ENCODE measurements at places on chromosomes 13 and 19. TPM values are rescaled to one million over a fixed set of nuclear protein-coding genes. Genes with fewer than 3 reads are reported as not detected.

Gene LGALS14
- total RNA-seq: not detected

Gene AZU1
- not detected for total RNA-seq

Gene KRTDAP
- not detected for total RNA-seq

Gene JUNB
- 52.5 TPM for total RNA-seq

Gene NDUFA7
- 90.4 TPM for total RNA-seq

Gene PODNL1
- total RNA-seq: 3.2 TPM

DNA sequence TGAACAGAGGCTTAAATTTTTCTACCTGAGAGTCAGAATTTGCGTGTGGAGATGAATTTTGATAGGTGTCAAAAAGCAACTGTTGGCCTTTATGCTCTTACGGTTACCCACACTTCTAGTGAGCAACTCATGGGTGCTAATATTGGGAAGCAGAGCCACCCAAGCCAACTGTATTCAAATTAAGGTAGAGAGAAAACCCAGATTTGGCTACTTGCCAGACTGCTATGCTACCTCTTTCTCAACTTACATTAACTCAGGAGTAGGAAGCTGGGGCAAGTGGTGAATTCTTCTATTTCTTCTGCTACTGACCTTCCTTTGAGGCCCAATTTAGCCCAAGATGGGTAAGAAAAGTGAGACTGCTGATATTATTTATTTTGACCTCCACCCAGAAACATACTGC, 83.9 kb downstream of the OLFM4 start:
- no peak for DNase-seq

DNA sequence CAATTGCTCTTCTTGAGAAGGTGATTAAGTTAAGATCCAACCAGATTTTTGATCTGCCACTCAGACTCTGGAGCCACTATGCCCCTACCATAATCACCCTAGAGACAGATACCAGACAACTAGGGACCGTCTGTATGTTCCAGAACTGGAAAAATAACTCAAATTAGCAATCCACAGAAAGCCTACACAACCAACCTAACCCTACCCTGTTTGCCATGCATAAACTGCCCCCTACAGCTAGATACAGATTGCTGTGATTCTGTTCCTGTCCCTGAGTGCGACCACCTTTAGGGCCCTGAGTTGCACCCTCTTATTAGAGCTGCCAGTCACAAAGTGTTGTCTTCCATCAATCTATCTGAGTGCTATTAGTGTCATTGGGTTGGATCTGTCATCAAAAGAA, 929.8 kb upstream of the SLITRK1 start:
- DNase-seq: no peak

GRCh38 chr19:7078008-7078407, 8.5 kb downstream of the ZNF557 start:
- no peak for DNase-seq

DNA sequence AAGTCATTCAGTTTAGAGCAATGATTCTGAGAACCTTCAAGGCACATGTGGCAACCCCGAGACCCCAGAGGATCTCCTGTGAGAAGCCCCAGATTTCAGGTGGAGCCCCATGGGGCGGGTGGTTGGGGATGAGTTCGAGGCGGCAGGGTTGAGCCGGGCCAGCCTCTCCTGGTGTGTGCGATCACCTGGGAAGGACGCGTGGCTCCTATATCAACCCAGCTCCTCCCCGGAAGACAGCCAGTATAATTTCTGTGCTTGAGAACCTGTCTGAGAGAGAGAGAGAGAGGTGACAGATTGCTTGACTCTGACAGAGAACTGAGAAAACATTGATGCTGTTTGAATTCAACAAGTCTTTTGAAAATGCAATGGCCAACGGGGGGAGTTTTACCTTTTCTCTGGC, 89.0 kb downstream of the TEX29 start:
- no peak for DNase-seq

- no peak for DNase-seq
These were observed 794.7 kb downstream of the EFNB2 start for GRCh38 chr13:105740739-105741138.

DNA sequence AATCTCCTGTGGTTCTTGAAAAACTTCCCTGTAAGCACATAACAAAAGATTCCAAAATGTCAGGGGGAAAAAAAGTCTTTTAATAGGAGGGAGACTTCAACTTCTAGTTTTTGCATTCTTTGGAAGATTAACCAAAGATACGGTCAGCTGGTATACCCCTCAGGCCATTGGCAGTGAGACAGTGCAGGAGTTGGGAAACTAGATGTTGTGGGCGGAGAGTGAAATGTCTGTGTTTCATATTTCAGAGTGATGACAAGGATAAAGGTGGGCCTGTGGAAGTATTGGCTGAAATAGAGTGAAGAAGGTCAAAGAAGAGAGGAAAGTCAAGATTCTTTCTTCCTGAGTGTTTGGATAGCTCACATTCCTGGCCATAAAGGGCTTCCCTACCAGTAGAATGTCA, 40.8 kb downstream of the CYP2B6 start:
- DNase-seq: no peak

GRCh38 chr13:58151452-58151851, 519.9 kb downstream of the PCDH17 start:
- no peak for DNase-seq

DNA sequence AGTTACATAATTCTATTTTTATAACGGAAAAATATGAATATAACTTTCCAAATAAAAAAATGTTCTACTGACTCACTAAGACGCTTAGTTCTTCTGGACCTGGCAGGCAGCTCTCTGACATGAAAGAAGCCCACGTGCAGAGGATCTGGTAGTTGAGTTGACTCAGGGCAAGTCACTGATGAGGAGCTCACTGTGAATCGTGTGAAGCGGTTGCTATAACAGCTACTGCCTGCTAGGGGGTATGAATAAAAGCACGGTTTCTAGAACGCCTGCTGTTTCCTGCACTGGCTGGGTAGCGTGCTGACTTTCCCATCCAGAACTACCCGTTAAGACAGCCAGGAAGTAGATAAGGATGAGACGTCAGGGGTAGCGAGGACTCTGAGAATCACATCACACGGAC, 54.7 kb upstream of the WASF3 start:
- DNase-seq: peak; percentile 26
